ENCODE measurements at places on chromosomes 1 and 21.
A peak's percentile ranks its signal among the peaks of the same experiment; 100 is the strongest.

DNA sequence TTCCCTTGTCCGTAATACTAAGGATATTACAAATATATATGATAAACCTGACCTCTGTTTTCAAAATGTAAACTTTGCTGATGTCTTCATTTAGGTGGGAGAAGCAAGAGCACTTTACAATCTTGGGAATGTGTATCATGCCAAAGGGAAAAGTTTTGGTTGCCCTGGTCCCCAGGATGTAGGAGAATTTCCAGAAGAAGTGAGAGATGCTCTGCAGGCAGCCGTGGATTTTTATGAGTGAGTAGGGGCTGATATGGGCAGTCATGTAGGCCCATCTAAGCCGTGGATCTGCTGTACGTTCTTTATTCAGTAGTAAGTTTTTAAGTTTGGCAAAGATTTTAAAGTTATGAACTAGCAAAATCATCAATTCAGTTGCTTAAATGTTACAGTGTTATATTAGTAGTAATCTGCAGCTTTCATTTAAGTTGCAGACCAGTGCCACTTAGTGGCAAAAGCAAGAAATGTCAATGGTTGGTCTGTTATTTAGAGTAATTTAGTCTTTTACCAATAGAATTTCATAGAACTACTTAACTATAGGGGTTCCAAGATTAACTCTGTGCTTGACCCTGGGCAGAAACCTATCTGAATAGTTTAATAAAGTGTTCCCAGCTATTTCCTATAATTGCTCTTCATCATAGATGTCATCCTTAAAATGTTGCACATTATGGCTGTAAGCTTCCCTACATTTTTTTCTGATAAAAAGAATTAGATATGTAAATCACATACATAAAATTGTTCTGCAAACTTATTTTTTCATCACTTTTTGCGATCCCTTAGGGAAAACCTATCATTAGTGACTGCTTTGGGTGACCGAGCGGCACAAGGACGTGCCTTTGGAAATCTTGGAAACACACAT, 21.3 kb downstream of the GPSM2 start:
- DNase-seq, result peak; percentile 44

- DNase-seq, result no peak
These were observed 7.1 kb upstream of the NSUN4 start for GRCh38 chr1:46333300-46334029.

- DNase-seq, result no peak
These were observed 368.7 kb upstream of the ADGRL2 start for GRCh38 chr1:81432059-81432458.

GRCh38 chr1:32538887-32539583, at the start of gene ZBTB8A:
ZBTB8A (plus strand) TSS chr1:32539427; CDS start chr1:32592932, 53,505 bp downstream.
- peak; percentile 78 for DNase-seq

- no peak for DNase-seq
These were observed 295.9 kb downstream of the RGS7 start for GRCh38 chr1:241061062-241061461.

Data from NCI-H1694 (cell line).